ENCODE measurements at places on chromosomes 16 and 17.
A peak's percentile ranks its signal among the peaks of the same experiment; 100 is the strongest.

GRCh38 chr16:2715519-2715918 lies 4.5 kb downstream of the PRSS27 start:
- DNase-seq = no peak

DNA sequence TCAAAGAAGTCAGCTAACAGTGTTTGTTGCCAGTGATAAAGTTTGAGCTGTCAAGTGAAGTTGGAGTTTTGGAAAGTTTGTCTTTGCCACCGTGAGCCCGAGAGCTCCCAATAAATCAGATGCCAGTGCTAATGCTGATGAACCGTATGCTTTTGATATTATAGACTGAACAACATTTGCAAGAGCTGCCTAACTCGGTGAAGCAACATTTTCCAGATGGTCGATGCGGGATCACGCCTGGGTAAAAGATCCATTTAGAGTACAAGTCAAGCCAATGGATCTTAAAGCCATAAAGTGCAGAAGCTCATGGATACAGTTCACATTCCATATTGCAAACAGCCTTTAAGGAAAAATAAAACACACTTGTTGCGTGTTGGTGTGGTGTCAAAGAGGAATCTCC lies 9.6 kb downstream of the BANP start:
- no peak for DNase-seq

DNA sequence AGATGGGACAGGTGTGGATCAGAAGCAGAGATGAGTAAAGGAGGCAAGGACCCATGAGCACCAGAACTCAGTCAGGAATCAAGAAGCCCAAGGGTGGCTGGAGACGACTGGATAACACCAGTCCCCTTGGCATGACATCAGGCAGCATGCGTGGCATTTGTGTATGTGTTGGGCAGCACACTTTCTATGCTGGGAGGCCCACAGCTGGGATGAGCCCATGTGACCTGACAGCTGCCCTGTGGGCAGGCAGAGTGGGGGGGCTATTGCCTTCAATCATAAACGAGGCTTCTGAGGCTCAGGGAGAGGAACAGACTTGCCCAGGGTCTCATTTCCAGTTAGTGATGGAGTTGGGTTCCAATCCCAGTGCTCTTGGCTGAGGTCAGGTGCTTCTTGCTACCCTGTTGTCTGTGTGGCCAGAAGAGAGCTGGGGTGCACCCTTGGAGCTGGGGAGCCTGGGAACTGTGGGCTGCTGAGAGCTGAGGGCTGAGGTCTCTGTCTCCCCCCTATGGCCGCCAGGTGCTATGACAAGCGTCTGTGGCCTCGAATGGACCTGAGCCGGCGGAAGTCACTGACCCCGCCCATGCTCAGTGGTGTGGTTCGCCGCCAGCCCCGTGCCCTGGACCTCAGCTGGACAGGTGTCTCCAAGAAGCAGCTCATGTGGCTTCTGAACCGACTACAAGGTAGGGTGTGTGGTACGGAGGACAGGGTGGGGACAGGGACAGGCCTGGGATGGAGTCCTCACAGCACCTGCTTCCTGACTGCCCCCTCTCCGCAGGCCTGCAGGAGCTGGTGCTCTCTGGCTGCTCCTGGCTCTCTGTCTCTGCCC lies 7.1 kb upstream of the ORAI3 start:
- peak; percentile 74 for DNase-seq

GRCh38 chr17:59332749-59333377 lies 1.4 kb downstream of the YPEL2 start:
- DNase-seq = no peak

DNA sequence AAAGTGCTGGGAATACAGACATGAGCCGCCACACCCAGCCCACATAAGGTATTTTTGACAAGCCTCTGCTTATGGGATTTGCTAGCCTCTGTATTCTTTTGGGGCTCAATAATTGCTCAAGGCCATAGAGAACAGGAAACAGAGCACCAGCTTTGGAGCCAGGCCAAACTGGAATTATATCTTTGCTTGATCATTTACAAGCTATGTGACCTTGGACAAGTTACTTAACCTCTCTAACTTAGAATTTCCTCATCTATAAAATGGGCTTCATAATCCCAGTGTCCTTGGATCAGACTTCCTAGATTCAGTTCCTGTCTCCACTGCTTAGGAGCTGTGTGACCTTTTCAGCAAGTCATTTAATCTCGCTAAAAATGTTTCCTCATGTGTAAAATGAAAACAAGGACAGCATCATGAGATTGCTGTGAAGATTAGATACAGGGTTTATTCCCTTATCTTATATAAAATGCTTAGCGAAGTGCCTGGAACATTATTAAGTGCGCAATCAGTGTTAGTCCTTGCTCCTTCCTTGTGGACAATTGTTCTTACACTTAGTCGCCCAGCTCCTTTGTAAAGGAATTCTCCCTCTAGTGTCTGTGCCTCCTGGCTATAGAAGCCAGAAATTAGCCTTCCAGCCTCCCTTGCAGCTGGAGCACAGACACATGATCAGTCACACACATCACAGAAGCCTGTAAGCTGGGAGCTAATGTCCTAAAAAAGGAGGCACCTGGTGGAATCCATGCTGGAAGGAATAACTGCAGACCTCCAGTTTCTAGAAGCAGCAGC lies 16.6 kb downstream of the KRT9 start:
- DNase-seq = no peak

DNA sequence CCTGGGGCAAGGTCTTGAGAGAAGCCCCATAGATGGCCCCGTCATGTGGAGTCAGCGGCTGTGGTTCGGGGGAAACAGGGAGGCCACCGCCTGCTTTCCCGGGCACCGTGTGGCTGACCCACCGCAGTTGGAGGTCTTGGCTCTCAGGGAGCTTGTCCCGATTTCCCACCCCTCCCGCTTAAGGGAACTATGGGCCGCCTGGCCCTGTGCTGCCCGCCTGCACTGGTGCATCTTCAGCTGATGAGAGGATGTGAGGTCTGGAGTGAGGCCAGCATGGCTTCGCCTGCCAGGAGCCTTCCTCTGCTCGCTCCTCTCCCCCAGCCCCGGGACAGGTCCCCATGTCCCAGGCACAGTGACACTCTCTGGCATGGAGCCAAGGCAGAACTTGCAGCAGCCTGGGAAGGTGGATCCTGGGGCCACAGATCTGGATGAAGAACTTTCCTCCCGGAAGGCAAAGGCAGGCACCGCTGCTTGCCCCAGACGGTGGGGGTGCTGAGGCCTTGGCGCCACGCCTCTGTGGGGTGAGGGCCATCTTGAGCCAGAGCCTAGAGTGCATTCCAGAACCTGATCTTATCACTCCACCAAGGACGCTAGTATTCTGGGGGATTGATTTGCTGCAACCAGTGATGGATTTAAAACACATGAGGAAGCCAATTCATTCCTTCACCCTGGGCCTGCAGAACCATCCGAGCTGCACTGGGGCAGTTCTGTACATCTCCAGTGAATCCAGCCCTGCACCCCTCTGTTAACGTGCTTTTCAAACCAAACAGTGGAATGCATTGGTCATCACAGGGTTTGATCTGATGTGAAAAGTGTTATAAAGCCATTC lies 178.6 kb upstream of the TNRC6C start:
- DNase-seq = no peak

GRCh38 chr16:46832757-46833459 lies 1.9 kb upstream of the C16orf87 start:
- DNase-seq = no peak

Data from D721Med (cell line).